ENCODE measurements at places on chromosomes 16 and 17.

- DNase-seq, result no peak
Measured at GRCh38 chr17:75266316-75267152, 4.5 kb downstream of the MIF4GD start.

DNA sequence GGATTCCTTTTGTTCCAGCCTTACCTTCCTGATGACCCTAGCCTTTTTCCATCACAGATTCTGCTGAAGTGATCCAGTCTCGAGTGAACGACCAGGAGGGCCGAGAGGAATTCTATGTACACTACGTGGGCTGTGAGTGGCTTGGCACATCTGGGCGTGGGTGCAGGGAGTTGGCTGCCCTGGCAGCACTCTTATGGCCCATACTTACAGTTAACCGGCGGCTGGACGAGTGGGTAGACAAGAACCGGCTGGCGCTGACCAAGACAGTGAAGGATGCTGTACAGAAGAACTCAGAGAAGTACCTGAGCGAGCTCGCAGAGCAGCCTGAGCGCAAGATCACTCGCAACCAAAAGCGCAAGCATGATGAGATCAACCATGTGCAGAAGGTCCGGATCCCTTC lies 2.7 kb downstream of the KAT8 start:
- DNase-seq, result no peak

DNA sequence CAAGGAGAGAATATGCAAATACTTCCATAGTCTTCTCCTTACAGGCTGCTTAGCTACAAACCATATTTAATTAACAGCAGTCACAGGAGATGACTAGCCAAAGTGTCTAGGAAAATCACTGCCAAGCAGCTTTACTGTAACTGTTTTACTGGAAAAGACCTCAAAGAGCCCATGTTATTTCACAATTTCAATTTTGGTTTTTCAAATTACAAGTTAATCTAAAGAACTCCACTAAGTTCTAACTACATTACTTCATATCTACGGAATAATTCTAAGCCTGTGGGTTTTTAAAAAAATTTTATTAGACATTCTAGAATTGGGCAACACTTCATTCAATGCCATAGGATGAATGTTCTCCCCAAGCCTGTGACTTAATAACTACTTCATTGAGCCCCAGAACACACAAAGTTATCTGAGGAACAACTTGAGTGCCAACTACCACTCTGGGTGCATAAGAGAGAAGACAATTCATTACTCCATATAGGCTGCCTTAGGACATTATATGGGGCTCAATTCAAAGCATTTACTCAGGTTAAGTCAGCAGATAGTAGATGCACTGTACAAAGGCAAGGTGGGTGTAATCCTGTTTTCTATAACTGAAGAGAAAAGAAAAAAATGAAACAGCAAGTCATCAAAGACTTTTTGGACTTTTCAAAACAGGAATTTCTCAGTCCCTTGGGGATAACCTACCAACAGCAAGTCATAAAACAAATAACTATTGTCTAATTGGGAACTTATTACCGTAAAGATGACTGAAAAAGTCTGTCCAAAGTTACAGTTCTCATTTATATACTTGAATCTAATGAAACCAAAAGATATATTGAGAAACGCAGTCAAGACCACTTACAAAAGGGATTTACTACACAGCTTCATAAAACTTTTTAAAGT lies 33.0 kb downstream of the STAT3 start:
- DNase-seq, result no peak

GRCh38 chr17:70523426-70523825 lies 354.1 kb downstream of the KCNJ2 start:
- no peak for DNase-seq

DNA sequence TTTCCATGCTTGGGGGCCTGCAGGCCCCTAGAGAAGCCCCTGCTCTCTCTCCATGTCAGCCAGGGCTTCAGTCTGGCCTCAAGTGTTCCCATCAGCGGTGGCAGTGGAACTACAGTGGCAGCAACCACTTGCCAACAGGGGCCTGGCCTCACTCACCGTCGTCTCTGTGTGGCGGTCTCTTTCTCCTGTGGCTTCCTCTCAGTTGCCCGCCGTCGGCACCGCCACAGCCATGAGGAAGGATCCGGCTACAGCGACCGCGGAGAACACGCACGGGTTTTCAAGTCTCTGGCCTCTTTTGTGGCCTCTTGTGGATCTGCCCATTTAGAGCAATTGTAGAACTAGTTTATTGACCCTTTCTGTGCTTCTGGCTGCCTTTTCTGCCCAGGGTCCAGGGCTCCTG lies 8.5 kb downstream of the ARMC7 start:
- DNase-seq, result no peak

- DNase-seq, result no peak
Measured at GRCh38 chr16:78877114-78877655, 723.4 kb downstream of the MAF start.

- no peak for DNase-seq
Measured at GRCh38 chr16:54694651-54695050, 236.0 kb upstream of the IRX5 start.

GRCh38 chr16:3536851-3537250 lies 36.0 kb downstream of the CLUAP1 start:
- DNase-seq, result no peak

- peak; percentile 94 for DNase-seq
Measured at GRCh38 chr17:78383725-78384471, 5.4 kb downstream of the PGS1 start.

DNA sequence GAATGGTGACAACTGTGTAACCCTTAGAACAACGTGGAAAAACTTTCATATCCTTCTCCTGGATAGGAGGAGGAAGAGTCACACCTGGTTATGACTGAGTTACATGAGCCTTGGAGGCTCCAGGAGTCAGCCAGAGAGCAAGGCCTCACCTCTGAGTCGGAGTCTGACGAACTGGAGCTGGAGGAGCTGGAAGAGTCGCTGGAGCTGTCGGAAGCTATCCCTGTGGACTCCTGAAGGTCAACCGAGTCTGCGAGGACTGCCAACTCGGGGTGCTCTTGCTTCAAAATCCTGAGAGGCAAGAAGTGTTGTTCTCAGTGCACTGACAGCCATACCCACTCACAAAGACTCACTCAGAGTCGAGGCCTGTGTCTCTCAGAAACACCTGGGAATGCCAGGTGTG lies 6.2 kb downstream of the JMJD6 start:
- no peak for DNase-seq

DNA sequence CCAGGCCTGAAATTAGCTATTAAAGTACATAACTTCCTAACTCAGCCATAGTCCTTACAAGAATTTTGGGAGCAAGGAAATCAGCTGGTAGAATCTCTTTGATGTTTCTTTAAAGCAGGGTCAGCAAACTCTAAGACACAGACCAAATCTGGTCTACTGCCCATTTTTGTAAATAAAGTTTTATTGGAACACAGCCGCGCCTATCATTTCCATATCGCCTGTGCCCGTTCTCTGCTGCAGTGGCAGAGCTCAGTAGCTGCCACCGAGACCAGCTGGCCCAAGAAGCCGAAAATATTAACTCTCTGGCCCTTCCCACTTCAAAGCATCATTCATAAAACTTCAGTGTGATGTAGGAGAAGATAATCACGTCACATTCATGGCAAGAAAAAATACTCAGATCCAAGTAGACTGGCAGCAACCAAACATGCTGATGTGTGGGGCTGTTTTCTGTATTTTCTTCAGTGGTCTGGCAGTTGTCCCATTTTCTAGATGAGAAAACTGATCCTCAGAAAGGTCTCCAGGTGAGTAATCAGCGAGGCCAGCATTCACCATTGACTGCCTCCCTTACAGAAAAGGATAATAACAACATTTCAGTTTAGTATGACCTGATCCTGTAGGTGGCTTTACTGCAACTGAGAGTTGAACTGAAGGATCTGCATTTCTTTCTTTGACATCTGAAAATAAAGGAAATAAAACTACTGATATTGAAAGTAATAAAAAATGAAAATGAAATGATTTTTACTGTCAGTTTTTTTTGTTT lies 18.0 kb upstream of the HSBP1 start:
- no peak for DNase-seq

DNA sequence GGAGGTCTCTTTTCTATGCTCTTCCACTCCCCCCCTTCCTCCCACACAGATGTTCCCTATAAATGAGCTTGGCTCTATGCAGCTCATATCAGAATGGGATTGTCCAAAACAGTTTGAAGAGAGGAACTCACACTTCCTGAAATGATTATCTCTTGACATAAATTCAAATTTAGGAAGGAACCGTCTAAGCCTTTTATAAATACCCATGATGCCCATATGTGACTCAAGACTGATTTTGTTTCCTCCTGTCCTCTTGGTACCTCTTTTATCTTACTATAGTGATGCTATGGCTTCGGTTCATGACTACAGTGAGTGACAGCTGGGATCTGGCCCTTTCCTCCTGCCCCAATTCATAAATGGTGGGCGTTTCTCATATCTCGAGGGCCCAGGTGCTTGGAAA lies 16.6 kb upstream of the TERF2 start:
- DNase-seq, result no peak

GRCh38 chr17:79992649-79993389 lies 42.9 kb downstream of the TBC1D16 start:
- DNase-seq, result no peak

- DNase-seq, result no peak
Measured at GRCh38 chr16:82033006-82033405, 2.0 kb upstream of the HSD17B2 start.

- no peak for DNase-seq
Measured at GRCh38 chr17:20703781-20704180, 124.3 kb downstream of the CDRT15L2 start.

DNA sequence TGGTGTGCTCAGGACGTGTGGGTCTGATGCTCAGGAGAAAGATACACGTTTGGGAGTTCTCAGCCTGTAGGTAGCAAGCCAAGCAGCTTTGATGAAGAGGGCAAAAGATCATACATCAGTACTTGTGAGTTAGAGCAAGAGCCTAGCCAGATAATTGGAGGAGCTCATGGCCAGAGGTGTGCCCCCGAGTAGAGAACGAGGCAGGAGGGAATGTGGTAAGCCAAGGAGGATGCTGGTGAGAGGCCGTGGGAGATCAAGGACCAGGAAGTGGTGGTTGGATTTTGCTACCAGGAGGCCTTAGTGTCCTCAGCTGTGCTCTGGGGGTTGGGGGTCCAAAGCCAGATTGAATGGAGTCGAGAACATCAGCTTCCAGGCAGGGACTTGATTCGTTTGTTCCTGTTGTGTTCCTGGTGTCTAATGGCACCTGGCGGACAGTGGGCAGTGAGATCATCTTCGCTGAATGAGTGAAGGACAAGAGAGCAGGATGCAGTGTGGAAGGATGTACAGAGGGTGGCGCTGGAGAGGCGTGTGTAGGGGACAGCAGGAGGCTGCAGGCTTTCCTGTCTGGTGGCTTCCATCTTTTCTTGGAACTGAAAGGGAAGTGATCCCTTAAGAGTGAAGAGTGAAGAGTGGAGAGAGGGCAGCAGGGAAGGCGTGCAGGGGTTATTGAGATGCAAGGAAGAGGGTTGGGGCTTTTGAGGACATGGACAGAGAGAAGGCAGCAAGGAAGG lies 11.6 kb downstream of the FBXL19 start:
- DNase-seq, result no peak

GRCh38 chr16:7997966-7998365 lies 592.3 kb downstream of the TMEM114 start:
- DNase-seq, result no peak

- DNase-seq, result no peak
Measured at GRCh38 chr17:79789943-79790804, 6.7 kb downstream of the CBX8 start.

DNA sequence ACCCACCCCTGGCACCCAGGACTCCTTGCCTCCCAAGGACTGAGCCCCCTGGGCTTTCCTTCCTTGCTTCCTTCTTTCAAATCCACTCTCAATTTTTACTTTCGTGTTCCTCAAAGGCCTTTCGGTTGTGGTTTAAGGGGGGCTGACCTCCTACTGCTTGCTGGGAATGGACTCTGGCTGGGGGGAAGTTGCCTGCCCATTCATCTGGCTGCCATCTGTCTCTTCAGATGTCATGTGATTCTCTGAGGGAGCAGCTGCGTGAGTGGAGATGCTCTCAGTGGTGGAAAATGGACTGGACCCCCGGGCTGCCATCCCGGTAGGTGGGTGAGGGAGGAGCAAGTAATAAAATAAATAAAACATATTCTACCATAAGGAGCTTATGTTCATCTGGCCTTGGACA lies 93.8 kb upstream of the RPRML start:
- no peak for DNase-seq

GRCh38 chr17:76541739-76542454 lies 2.1 kb downstream of the PRCD start:
- DNase-seq, result no peak

DNA sequence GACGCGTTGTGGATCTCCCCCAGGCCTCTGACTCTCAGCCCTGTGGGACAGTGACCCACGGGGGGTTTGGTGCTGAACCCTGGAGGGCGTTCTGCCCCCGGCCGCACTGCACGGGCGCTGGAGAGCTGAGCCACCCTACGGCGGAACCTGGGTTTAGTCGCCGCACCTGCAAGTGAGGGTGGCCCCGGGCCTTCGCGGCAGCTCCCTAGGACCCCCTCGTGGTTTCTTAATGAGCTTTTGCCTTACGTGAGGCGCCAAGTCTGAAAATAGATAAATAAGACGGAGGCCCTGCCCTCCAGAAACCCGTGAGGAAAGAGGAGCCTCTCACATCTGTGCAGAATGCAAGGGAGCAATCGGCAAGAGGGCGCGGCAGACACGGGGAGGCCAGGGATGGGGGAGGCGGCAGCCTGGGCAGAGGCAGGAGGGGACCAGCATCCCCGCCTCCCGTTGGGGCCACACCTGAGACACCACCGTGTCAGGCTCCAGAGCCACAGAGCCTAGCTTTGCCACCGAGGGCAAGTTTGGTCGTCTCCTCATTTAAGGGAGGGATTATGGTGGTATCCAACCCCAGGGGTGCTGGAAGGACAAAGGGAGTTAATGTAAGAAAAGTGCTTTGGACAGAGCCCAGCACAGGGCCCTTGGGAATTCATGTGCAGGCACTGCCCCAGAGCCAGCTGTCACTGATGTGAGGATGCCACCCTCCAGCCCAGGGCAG lies 153.2 kb upstream of the CHMP6 start:
- DNase-seq, result no peak

DNA sequence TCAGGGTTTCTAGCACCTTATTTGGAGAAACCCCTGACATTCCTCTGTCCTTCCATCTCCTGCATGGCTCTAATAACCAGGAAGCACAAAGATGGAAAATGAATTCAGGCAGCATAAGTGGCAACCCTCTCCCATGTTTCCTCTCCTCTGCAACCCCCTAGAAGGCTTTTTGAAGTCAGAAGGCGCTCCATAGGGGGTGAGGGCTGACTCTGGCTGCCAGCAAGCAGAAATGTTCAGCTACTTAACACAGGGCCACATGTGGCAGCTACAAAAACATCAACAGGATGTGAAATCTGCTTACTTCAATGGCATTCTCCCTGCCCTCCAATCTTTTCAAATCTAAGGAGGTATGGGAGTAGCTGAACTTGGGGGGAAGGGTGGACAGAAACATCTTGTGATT lies 55.2 kb upstream of the IRX5 start:
- no peak for DNase-seq

- DNase-seq, result no peak
Measured at GRCh38 chr16:52548261-52549010, 1.5 kb upstream of the TOX3 start.

GRCh38 chr17:67411397-67411796 lies 34.3 kb downstream of the PITPNC1 start:
- no peak for DNase-seq
